ENCODE measurements at places on chromosomes 5 and 9.

- peak; percentile 45 for DNase-seq
Measured at GRCh38 chr9:109560470-109561132, 62.5 kb upstream of the PTPN3 start.

- DNase-seq = no peak
Measured at GRCh38 chr5:83891261-83891660, 170.6 kb upstream of the HAPLN1 start.

GRCh38 chr5:120101771-120102170, 362.3 kb upstream of the PRR16 start:
- no peak for DNase-seq

- no peak for DNase-seq
Measured at GRCh38 chr5:133341296-133341695, 271.0 kb downstream of the FSTL4 start.

GRCh38 chr5:169970911-169971765, 9.2 kb downstream of the INSYN2B start:
- peak; percentile 52 for DNase-seq

- no peak for DNase-seq
Measured at GRCh38 chr5:111454776-111455175, 57.6 kb downstream of the STARD4 start.

DNA sequence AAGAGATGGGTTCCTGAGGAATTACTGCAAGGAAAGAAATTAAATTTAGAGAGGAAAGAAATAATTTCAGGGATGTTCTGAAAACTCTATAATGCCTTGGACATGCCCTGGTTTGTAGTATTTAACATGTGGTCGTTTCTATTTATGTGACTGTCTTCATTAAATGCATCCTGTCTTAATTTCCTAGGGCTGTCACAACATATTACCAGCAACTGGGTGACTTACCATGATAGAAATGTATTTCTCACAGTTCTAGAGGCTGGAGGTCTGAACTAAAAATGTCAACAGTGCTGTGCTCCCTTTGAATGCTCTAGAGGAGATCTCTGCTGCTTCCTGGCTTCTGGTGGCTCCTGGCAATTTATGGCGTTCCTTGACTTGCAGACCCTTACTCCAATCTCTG, 287.7 kb downstream of the FBXL7 start:
- no peak for DNase-seq

- DNase-seq = no peak
Measured at GRCh38 chr9:87276851-87277261, 220.8 kb upstream of the DAPK1 start.

- no peak for DNase-seq
Measured at GRCh38 chr5:3114467-3114866, 363.0 kb upstream of the IRX2 start.

DNA sequence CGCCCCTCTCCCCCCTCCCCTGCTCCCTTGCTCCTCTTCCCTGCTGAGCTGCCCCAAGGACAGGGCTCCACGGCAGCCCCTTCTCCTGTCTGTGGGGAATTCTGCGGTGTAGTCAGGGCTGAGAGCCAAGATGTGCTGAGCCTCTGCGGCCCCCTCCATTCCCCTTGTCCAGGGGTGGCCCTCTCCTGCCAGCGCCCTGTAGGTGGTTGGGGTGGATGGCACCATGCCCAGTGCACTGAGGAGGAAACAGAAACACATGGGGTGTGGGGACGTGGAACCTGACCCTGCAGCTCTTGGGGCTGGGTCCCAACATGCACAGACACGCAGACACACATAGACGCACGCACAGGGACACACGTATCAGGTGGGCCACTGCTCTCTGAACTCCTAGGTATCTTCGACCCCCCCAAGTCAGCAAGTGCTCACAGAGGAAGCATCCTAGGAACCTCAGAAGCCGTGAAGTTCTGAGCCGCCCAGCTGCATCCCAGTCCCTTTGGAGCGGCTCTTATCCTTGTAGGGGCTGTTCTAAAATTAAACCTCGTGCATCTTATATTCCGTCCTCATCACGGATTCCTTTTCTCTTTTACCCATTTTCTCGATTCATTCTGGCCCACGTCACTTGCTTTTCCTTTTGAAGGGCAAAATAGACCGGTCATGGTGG, 64.8 kb downstream of the HMCN2 start:
- DNase-seq = no peak

GRCh38 chr5:123819833-123820232, 307.9 kb downstream of the CSNK1G3 start:
- DNase-seq = no peak

DNA sequence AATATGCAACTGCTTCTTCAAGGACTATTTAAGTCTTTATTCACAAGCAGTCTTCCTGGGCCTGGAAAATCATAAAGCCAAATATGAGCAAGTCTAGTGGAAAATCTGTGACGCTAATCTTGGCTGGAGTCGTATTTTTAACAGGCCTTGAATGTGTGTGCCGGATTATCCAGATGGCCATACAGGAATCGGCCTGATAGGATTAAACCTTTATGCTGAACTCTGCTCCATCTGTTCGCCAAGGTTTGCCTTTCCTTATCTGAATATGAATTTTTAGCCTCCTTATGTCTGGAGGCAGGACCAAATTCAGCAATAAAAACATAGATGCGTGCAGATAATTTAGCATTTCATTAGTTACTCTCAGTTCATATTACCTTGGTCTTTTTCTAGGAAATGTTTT, 294.5 kb downstream of the EBF1 start:
- no peak for DNase-seq

All from left ventricle myocardium superior (tissue), 1 donor.